ENCODE measurements at places on chromosomes 11 and 22.

DNA sequence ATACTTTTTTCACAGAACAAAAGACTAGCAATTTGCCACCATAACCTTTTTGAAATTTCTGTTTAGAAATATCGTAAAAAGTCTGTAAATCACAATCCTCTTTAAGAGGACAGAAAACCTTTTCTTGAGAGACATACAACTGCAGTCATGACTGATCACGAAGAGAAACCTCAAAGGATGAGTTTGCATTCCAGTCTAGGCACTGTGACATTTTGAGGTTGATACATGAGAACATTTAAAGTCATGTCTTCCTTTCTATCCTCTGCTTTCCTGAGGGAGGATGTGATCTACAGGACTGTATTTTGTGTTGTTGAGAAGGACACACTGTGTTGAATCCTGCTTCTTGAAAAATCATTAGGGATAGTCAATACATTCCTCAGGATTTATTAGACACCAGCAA lies 476.7 kb upstream of the CCDC179 start:
- DNase-seq: no peak

- DNase-seq: no peak
Measured at GRCh38 chr22:17912945-17913721, 111.2 kb downstream of the MICAL3 start.

DNA sequence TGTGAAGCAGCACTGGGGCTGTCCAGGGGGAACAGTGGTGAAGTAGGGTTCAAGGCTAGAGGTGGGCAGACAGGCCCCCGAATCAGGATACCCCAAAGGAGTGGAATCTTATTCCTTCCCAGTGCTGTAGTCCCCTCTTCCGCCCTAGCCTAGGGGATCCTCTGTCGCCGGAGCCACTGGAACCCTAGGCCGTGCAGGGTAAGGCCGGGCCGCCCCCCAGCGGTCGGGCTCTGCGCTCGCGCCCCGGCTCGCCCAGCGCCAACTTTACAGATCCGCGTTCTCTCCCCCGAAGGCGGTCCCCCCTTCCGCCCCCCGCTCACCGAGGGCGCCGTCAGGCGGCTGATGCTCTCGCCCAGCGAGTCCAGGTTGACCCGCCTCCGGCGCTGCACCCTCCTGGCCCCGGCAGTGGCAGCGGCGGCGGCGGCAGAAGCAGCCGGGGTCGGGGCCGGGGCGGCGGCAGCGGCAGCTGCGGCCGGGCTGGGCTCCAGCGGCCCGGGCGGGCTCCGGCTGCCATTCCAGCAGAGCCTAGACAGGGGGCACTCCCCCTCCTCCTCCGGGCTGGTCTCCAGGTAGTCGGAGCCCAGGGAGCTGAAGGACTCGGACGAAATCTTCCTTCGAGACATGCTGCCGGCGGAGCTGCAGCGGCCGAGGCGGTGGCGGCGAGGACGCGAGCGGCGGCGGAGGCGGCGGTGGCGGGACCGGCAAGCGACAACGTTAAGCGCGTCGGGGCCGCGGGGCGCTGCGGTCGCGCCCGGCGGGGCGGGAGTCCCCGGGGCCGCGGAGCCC lies 650 bp downstream of the GUCY1A2 start:
- peak; percentile 79 for DNase-seq

- no peak for DNase-seq
Measured at GRCh38 chr11:71302911-71303310, 50.5 kb upstream of the SHANK2 start.

DNA sequence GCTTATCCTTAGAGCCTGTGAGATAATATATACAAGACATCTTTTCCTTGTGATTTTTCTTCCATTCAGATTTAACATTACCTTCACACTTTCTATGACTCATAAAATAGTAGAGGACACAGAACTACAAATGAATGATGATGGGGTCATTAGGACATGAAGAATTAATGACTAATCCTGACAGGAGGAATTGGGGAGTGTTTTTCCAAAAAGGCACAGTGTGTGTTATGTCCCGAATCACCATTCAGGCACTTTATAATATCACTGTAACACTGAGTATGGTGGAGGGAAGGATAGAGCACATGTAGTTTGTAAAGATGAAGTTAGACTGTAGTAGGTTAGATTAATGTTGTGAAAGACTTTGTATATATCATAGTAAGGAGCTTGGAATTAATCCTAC lies 391.3 kb downstream of the JRKL start:
- no peak for DNase-seq

DNA sequence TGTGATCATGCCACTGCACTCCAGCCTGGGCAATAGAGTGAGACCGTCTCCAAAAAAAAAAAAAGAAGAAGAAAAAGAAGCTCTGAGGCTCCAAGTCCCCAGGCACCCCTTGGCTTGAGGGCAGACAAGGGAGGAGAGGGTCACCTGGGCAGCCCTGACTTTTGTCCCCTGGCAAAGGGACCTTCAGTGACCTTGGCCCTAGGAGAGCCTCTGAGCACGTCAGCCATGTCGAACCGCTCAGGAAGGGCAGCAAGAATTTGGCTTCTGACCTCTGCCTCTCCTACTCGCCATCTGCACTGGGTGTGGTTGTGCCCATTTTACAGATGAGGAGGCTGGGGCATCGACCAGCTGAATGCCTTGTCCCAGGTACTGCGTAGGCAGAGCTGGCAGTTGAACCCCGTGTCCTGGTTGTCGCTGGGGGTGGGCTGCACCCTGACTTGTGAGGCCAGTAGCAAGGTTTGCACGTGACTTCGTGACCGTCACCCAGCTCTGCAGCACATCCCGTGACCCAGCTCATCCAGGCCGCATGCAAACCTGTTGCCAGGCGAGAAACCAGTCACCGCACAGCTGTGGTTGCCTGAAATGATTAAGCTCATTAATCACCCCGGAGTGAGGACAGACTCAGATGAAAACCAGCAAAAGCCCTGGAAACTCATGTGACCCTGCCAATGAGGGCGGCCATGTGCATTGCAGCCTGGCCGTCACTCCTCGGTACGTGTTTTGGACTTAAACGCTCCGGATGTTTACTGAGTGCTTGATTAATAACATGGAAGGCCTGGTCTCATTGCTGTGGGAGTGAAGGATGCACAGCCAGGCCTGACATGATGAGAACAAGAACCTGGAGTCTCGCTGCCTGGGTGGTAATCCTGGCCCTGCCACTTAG lies 47.7 kb upstream of the PPP6R3 start:
- DNase-seq: no peak

- DNase-seq: no peak
Measured at GRCh38 chr11:25596701-25597100, 735.2 kb upstream of the ANO3 start.

DNA sequence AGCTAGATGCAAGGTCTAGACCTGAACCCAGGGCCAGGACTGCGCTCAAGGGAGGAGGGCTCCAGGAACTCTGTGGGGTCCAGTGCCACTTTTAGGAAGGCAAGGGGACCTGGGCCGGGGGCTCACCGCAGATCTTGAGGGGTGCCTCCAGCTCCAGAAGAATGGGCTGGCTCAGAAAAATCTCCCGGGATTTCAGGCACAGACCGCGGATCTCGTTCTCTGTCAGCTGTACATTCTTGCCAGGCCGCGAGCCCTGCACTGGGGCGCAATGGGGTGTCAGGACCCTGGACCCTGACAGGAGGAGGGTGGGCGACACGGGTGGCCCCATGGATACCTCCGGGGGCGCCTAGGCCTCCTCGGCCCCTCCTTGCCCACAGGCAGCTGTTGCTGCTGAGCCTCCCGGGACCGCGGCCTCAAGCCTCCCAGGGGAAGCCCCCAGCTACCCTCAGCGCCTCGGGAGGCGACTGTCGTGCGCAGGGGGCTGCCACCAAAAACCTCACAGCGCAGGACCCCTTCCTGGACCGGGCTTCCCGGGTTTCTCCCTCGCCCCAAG lies 640 bp downstream of the PPP1CA start:
- no peak for DNase-seq

DNA sequence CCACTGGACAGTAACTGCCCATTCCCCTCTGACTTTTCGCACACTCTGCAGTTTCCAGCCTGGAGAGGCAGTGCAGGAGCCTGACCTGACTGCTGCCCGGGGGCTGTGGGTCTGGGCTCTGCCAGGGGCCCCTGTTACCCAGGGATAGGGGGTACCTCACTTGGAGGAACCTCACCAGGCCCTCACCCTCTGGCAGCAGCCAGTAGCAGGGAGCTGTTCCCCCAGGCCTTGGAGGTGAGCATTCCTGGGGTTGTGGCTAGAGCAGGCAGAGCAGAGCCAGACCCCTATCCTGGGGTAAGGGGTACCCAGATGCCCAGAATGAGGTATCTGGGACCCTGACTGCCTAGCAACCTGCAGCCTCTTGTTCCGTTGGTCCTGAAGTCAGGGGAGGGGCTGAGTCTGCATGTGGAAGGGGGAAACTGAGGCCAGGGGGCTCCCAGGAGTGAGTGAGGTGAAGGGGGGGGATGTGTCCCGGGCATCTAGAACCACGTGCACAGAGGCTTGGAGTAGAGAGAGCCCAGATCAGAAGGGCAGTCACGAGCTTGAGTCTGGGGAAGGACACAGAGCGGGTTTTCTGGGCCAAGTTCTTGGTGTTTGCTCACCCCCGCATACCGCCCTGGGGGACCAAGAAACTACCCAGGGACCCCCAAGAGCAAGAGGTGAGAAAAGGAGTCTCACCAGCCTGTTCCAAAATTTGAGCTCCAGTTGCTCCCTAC lies 43.9 kb upstream of the ACCSL start:
- DNase-seq: no peak

DNA sequence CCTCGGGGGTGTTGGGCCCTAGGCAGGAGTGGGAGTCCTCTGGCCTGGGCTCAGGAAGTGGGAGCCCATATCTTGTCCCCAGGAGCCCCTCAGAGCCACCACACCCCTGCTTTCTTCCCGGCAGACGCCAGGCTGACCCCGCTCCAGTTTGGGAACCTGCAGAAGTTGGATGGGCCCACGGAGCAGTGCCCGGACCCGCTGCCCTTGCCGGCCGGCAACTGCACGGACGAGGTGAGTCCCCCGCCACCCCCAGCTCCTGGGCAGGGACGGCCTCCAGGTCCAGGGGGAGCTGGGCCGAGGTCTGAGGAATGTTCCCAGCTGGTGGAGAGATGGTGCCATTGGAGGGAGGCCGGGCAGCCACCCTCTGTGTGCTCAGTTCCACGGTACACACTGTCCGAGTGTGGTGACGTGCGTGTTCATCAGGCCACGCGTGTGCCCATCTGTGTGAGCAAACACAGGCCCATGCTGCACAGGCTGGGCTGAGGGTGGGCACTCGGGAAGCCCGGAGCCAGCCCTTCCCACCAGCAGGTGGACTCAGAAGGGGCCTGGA lies 4.8 kb downstream of the MUC5B start:
- no peak for DNase-seq

GRCh38 chr22:21996175-21996720 lies 13.7 kb upstream of the TOP3B start:
- no peak for DNase-seq

DNA sequence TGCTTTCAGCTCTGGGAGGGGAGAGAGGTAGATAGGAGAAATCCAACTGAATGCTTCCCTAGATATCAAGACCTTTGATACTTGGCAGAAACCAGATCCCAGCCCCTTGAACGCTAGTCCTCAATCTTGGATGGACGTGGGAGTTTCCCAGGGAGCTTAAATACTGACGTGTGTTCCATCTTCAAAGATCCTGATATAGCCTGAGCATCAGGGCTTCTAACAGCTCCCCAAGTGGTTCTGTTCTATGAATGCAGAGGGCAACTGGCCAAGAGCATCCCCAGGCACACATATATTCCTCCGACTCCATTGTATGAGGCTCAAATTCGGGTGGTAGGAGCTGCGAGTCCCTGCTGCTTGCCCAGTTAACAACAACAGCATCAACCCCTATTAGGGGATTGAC lies 8.7 kb upstream of the ACCS start:
- DNase-seq: no peak

DNA sequence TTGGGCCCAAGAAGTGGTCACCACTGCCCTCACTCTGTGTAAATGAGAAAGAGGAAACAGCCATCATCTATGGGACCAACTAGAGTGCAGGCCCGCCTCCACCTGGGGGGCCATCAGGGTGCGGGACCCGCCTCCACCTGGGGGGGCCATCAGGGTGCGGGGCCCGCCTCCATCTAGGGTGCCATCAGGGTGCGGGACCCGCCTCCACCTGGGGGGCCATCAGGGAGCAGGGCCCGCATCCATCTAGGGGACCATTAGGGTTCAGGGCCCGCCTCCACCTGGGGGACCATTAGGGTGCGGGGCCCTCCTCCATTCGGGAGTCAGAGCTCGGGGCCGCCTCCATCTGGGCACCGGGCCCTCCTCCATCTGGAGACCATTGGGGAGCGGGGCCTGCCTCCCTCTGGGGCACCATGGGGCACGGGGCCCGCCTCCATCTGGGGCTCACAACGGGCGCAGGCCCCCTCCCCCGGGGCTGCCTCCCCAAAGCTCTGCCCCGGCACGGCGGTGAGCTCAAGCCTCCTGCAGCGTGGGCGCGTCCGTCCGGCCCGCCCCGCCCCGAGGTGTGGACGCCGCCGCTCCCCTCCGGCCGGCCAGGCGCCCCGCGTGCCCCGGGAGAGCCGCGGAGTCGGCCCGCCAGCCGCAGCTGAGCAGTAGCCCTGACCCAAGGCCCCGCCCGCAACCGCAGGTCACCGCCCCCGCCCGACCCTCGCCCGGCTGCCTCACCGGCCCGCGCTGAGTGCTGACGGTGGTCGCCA lies 512 bp downstream of the TOLLIP start:
- no peak for DNase-seq

DNA sequence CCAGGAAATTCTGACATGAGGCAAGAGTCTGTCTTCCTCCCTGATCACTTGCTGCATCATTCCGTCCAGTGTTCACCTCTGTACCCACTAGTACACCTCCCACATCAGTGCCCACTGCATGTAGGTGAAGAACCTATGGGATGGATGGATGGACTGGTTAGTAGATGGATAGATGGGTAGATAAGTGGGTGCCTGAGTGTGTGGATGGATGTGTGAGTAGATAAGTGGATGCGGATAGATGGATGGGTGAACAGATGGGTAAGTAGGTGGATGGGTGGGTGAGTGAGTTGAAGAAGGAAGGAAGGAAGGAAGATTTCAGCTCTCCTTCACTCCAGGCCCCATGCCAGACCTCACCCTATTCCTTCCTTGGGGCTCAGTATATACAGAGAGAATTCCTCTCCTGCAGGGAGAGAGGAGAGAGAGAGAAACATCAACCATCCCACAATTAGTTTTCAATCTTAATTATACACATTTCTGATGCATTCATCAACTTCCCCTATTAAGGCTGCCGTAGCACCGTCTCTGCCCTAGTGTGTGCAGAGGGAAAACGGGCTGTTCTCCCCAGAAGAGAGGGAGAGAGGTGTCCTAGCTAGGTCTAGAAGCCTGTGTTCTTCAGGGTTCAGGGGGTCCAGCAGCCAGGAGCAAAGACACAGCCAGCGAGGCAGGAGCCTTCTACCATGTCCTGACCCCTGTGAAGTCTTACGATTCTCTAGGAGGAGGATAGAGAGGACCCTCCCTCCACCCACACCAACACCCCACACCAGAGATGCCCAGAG lies 125.3 kb downstream of the BUD13 start:
- DNase-seq: no peak
